ENCODE measurements at places on chromosomes 2 and 18.

- DNase-seq = no peak
These were observed 1325.4 kb upstream of the ZEB2 start for GRCh38 chr2:145845207-145845894.

DNA sequence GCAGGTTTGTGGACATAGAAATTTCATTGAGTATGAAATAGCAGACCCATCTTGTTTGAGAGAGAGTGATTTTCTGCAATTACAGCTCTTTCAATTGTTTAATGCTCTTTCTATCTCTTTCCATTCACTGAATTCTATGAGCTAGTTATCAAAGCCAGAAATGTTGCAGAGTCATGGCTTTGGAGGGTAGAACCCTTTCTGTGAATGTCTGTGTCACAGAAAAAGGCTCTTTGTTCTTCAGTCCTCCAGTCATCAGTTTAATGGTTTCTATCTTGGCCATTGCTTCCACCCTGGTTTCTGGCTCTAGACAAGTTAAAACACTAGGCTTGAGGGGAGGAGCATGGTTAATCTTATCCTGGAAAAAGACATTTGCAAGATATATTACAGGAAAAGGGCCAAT is 655.0 kb downstream of the STK39 start:
- DNase-seq = no peak

DNA sequence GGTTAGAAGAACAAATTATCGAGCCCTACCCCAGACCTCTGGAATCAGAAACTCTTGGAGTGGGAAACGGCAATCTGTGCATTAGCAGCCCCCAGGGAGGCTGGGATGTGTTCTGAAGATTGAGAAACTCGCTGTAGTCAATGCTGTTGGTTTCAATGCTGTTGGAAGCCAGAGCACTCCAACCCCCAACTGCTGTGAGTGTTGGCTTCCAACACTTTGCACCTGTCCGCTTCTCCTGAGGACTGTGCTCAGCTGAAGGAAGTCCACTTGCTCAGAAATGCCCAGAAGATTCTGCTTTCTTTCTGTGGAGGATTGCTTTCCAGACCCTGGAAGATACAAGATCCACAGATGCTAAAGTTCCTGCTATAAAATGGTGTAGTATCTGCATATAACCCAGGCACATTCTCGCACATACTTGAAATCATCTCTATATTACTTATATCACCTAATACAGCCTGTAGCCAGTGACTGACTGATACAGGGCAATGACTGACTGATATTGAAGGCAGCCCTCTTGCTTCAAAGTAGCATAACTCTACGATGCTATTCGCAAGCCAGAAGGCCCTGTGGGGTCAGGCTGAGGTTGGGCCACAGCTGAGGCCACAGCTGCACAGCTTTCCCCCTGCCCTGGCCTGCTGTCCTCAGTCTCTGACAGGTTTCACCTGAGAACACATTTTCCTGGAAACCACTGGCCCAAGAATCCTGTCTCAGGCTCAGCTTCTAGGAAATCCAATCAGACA is 757.7 kb upstream of the ID2 start:
- no peak for DNase-seq

GRCh38 chr2:74250189-74250631 is 51.8 kb downstream of the MTHFD2 start:
- peak; percentile 47 for DNase-seq

DNA sequence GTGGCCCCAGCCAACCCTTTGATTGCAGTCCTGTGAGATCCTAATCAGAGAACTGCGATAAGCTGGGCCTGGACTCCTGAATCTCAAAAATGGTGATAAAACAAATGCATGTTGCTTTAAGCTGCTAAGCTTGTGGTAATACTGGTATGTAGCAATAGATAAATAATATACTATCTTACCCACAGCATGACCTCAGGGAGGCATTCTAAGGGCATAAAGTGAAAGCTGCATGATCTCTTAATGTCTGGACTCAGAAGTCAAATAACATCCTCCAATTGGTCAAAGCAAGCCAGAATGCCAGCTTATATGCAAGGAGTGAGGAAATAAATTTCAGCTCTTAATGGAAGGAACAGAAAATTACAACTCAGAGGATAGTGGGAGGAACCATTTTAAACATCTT is 246.1 kb downstream of the FSIP2 start:
- DNase-seq = no peak

DNA sequence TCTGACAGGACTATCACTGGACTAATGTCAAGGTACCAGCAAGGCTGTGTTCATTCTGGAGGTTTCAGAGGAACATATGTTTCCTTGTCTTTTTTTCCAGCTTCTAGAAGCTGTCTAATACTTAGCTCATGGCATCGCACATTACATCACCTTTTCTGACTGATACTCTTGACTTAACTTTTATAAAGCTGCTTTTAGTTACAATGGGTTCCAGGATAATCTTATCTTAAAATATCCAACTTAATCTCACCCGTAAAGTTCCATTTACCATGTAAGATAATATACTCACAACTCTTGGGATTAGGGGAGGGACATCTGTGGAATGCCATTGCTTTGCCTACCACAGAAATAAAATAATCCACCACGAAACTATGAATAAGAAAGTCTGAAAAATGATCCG is 394.2 kb downstream of the CDH19 start:
- no peak for DNase-seq

GRCh38 chr2:121075641-121076497 is 209.1 kb downstream of the TFCP2L1 start:
- no peak for DNase-seq

- no peak for DNase-seq
These were observed 7.9 kb downstream of the ALPP start for GRCh38 chr2:232386490-232386739.

GRCh38 chr18:34838669-34839068 is 128.6 kb downstream of the DTNA start:
- DNase-seq = no peak

DNA sequence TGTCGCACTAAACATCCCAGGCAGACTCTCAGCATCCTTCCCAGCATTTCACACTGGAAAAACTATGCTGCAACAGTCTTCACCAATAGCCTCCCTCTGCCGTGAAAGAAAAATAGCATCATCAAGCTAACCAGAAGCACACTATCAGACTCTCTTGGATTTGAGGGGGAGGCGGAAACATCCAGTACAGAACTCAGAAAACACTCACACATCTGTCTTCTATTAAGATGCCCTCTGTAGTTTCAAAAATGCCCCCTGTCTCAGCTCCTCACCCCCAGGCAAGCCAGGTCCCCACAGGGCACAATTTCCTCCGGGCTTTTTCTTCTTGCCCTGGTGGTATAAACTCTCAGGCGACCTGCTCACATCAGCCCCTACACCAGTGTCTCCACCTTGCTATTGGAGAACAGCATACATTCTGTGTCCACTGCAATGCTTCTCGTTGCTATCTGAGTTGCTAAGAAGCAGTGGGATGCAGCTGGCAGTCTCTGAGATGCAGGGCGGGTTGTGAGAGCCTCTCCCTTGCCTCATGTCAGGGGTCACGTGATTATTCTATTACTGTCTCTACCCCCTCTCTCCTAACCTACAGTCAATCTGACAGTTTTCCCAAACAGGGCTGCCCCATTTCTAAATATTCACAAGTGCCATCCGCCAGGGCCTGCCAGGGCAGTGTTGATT is 189.9 kb downstream of the INO80D start:
- DNase-seq = no peak

- no peak for DNase-seq
These were observed 155.5 kb downstream of the DOK6 start for GRCh38 chr18:69556228-69556627.

DNA sequence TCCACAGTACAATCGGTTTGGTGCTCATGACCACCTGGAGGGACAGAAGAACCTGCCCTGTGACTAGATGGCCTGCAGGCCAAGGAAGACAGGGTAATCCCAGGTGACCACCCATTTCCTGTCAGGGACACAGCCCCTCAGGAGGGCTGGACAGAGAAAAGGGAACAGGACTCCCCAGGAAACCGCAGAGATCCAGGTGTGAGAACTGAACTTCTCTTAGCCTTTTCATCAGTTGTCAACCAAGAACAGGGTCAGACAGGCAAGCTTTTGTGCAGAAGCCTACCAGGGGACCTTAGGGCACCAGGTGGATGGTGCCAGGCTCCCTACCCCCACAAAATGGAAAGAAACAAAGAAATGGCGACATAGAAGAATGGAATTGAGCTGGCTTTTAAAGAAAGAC is 132.3 kb downstream of the HDAC4 start:
- no peak for DNase-seq

All from central memory CD4-positive, alpha-beta T cell (primary cell).